ENCODE measurements at places on chromosomes 6 and 20.

DNA sequence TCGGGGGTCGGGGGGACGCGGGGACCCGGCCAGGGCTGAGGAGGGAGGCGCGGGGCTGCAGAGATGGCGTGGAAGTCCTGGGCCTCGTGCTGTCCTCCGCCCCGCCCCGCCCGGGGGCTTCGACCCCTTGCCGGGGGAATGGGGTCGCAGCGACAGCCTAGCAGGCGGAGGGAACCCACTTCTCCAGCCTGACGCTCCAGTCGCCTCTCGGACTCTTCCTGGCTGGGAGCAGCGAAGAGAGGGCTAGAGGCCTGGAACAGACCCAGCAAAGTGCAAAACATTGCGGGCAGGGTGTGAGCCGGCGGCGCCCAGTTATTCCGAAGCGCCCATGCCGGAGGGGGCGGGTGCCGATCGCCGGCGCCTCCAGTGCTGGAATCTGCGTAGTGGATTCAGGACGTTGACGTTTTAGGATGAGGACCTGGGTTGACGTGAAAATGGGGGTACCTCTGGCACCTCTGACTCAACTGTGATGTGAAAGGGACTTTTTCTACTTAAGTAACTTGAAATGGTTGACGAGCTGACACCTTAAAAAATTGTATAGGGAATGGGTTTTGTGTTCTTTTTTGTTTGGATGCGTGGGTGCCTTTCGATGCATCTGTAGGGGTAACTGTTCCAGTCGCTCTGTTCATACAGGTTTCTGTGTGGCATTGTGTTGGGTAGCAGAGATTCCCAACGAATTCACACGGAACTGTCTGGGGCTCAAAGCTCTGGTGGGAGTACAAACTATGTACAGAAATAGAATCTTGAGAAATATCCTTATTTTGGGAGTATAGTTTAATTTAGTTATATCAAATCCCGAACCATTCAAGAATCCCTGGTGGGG is 1.4 kb downstream of the SLC35F1 start:
- DNase-seq = peak; percentile 10

DNA sequence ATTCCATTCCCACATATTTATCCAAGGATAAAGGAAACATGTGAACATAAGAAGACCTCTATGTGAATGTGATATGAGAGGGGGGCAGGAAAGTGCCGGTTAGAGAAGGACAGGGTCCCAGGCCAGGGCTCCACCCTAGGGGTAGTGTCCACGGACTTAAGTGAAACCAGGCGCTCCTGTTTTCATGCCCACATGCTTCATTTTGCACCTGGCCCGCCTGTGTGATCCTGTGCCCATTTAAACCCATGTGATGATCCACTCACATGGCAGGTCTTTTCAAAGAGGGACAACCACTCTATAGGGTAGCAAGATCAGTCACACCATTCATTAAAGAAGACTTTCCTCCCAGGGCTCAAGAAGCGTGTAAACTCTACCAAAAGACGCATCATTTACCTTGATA is 865.3 kb upstream of the GJE1 start:
- DNase-seq = no peak

DNA sequence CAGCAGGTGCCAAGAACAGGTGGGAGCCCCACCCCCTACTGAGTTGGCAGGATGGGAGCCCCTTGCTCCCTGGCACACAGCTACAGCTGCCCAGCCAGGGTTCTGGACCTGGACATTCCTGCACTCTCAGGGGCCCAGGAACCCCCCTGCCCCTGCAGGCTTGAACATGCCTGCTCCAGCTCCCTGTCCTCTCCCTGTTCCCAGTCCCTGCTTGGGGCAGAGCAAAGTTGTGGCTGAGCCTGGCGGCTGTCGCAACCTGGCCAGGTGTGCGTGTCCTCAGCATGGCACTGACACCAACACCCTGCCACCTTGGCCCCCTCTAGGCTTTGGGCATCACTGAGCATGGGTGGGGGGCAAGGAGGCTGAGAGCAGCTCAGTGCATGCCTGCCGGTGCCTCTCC is 491.2 kb upstream of the NOX3 start:
- no peak for DNase-seq

DNA sequence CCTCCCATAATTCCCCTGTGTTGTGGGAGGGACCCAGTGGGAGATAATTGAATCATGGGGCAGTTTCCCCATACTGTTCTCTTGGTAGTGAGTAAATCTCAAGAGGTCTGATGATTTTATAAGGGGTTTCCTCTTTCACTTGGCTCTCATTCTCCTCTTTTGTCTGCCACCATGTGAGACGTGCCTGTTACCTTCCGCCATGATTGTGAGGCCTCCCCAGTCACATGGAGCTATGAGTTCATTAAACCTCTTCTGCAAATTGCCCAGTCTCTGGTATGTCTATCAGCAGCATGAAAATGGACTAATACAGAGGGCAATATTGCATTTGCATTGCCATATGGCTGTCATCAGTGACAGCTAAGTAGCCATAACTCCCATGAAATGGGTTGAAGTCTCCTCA is 63.2 kb downstream of the ZNF217 start:
- DNase-seq = no peak

GRCh38 chr6:83117802-83118201 is 50.3 kb downstream of the DOP1A start:
- DNase-seq = no peak

GRCh38 chr6:134094441-134094840 is 42.0 kb upstream of the SLC2A12 start:
- no peak for DNase-seq

DNA sequence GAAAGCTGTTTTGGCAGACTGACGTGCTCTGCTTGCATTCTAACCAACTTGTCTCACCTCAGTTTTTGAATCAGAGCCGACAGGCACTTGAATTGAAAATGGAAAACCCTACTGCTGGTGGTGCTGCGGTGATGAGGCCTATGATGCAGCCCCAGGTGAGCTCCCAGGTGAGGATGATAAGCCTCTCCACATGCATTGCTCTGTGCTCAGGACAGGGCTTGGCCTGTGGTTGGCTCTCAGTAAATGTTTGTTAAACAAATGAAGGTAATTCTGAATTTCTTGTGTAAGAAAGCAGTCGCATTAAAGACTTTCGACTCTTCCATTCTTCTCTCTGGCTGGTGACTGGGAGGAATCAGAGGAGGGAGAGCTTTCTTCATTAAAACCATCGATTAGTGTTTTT is 136.3 kb downstream of the SULF2 start:
- DNase-seq = no peak

- no peak for DNase-seq
Measured at GRCh38 chr20:32460231-32460630, 102.1 kb downstream of the ASXL1 start.

GRCh38 chr6:155483858-155484257 is 28.2 kb upstream of the NOX3 start:
- no peak for DNase-seq

Measured in stimulated activated naive CD8-positive, alpha-beta T cell treated with anti-CD3 and anti-CD28 coated beads, Interleukin-15, amount 100 ng/mL, for 72 hours (primary cell).